ENCODE measurements at places on chromosomes 7 and 10. TPM values are rescaled to one million over a fixed set of nuclear protein-coding genes. Genes with fewer than 3 reads are reported as not detected.
A peak's percentile ranks its signal among the peaks of the same experiment; 100 is the strongest.

Gene UPK3B
- 1.3 TPM for total RNA-seq

Gene CYP26C1
- total RNA-seq = 0.07 TPM

DNA sequence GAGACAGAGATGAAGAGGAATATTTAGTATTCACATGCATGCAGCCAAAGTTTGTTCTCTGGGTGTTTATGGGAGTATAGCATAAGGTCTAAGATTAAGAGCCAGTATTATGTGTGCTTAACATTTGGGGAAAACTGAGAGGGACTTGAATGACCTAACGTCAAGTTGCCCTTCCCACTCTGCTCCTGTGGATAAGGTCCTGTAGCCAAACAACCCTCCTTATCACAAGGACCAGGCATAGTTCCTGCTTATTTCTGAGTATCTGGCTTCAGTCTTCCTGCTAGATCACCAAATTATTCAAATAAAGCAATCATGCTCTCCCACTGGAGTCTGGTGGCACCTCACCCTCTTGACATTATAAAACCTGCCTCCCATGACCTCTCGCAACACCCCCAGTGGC lies 137.9 kb upstream of the SEMA3E start:
- no peak for DNase-seq

- no peak for DNase-seq
These were observed 132.6 kb upstream of the ZEB1 start for GRCh38 chr10:31186225-31187000.

DNA sequence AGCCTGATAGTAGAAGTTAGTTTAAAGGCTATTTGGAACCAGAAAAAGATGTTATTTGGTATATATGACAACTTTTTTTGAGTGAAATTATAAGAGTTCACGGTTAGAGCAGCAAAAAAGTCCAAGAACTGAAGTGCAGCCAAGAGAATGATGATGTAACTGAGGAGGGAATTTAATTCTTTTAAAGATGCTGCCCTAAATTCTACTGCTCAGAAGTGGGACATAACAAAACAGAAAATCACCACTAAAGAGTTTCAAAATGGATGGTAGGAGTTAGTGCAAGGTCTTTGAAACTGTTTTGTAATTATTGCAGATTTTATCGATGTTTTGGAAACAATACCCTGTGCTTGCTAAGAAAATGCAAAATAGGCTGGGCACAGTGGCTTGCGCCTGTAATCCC lies 6.5 kb downstream of the SAMD8 start:
- DNase-seq = no peak

- DNase-seq = no peak
These were observed 2.1 kb upstream of the LIPM start for GRCh38 chr10:88800152-88801125.

DNA sequence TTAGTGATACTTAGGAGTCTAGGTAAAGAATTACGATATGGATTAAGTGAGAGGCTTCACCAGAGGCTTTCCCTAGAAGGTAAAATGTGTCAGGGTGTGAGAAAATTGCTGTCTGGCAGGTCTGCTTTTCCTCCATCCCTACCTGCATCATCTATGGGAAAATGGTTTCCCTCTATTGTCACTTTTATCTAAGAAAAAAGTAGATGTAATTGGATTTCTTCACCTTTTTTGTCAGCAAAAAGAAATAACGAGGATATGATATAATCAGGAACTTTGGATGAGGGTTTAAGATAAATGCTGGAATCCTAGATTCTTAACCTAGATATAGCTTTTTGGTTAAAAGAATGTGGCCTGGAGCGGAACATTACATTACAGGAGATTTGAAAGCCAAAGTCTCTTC lies 146.1 kb downstream of the MAGI2 start:
- DNase-seq = no peak

- no peak for DNase-seq
These were observed 131.1 kb downstream of the SEMA3C start for GRCh38 chr7:80787721-80788120.

- peak; percentile 84 for DNase-seq
These were observed 19.1 kb downstream of the MXI1 start for GRCh38 chr10:110226543-110226925.

- no peak for DNase-seq
These were observed 1024.2 kb downstream of the GRM8 start for GRCh38 chr7:126228356-126229061.

GRCh38 chr7:83532219-83532618 lies 116.7 kb downstream of the SEMA3E start:
- DNase-seq = no peak

DNA sequence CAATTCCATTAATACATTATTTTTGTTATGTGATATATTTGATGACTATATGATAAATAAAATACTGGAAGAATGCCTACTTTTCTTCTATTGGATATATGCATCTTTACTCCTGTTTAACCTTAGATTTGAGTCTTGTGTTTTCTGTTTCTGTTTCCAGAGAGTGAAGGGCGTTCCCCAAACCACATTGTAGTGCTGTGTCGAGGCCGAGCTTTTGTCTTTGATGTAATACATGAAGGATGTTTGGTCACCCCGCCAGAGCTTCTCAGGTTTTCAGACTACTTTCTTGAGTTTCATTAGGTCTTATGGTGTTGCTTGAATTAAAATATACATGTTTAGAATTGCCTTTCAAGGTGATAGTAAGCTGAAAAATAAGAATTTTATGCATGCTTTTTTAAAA lies 23.8 kb downstream of the CROT start:
- DNase-seq = peak; percentile 73
